ENCODE measurements at places on chromosomes 7 and 10.

- no peak for DNase-seq
These were observed 312.3 kb downstream of the CAMK1D start for GRCh38 chr10:12661671-12662070.

DNA sequence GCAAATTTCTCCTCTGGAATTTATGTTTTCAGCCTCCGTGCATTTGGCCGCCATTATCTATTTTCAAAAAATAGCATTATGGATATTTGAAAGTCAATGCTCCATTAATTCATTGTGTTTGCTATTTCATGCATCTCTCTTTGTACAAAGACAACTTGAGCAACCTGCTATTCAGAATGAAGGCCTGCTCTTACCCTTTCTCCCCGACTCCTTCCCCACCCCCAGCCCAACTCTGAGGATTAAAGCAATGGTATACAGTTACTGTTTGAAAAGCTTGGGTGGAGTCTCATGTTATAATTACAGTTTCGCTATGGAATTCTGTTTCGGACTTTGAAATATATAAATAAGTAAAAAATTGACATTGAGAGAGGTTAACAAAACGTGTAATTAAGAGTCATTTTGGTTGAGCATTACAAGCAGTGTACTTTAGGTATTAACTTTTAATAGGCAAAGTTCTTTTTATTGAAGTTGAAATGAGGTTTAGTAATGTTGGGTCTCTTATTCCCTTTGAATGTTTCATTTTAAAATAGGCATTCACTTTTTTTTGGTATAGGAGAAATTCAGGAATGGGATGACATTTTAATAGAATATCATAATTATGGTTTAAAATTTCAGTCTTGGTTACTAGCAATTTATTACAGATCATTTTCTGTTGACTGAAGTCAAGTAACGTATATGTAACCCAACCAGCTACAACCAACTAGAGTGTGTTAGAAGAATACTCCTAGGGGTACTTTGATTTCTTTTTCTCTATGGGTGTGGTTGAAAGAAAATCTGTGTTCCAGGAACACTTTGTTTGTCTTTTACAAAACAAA, 93.1 kb downstream of the ARID5B start:
- no peak for DNase-seq

GRCh38 chr10:22427890-22428571, 82.7 kb downstream of the SPAG6 start:
- no peak for DNase-seq

- no peak for DNase-seq
These were observed 35.9 kb downstream of the ITGB1 start for GRCh38 chr10:32922170-32922569.

DNA sequence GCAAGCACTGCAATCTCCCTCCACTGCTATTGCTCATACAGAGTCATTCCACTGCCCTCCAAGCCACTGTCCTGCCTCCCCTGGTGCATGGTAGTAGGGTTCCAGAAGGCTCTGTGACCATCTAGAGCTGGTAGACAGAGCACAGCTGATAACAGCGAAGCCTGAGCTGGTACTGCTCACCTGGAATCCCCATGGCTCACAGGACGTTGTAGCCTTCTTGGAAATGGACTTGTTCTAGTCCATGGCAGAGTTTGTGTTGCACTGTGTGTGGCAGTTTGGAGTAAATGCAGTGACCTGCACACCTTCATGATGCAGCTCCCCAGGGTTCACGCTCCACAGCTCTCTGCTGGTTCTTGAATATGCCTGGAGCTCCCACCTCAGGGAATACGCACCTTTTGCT, 67.0 kb downstream of the ITGA8 start:
- DNase-seq, result no peak

DNA sequence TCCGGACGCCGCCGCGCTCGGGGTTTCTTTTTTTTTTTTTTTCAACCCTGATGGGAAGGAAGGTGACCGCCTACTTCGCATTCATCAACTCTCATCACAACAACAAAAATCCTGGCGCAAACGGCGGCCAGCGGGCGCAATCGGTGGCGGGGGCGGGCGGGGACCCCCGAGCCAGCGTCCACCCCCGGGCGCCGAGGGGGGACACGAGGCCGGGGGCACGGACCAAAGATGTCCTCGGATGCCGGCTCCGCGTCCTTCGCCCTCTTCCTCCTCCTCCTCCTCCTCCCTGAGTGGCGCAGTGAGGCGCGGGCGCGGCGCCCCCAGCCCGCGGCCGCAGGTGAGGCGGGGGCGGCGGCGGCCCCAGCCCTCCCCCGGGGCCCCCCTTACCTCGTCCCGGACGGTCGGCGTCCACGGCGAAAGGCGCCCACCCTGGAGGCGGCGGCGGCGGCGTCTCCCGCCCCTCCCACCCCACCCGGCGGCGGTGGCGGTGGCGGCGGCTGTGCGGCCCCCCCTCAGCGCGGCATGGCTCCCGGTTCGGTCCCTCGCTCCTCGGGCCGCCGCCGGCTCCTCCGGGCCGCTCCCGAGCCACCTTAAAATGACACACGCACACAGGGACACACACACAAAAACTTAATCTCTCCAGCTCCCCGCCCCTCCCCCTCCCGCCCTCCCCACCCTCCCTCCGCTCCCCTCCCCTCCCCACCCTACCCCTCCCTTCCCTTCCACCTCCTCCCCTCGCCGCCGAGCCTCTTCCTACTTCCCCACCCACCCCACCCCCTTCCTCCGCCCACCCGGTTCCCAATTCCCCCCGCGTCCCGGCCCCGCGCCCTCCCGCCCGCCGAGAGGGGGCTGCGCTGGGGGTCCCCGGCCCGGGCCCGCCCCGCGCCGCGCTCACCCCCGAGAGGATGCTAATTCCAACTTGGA, at the start of gene CTBP2:
TSS of gene CTBP2 (minus strand) at position 632 of the 924 bp plus-strand sequence.
- DNase-seq, result no peak

DNA sequence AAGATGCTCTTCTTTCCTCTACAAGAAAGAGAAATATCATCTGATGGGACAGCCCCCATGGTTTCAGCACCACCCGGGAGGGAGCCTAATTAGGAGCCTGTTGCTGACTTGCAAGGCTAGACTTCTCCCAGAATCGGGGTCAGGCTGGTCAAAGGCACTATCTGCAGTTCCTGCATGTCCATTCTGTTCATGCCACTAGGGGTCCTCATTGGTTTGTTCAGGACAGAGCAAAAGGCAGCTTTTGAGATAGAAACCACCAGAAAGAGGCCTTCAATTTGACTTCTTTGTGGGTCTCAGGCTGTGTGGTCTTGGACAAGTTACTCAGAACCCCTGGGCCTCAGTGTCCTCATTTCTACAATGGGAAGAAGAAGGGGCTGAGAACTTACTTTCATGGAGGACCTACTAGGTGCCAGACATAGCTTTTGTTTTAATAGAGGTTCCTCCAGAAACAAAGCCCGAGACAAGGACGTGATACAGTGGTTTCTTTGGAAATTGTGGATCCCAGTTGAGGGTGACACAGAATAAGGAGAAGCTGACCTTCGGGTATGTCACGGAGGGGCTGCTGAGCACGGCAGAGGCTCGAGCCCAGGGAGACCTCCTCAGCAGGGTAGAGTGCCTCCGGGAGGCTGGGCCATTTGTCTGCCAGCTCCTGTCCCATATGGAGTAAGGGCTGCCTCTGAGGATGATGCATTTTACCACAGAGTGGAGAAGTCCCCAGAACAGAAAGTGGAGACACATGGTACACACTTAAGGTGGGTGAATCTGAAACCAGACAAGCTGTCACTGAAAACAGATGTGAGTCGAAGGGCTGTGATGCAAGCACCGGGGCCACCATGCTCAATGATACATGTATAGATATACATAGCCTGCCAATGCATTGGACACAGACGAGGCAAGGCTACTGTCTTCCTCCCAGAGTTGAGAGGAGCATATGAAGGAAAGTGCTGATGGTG, 33.1 kb upstream of the NEUROD6 start:
- no peak for DNase-seq

DNA sequence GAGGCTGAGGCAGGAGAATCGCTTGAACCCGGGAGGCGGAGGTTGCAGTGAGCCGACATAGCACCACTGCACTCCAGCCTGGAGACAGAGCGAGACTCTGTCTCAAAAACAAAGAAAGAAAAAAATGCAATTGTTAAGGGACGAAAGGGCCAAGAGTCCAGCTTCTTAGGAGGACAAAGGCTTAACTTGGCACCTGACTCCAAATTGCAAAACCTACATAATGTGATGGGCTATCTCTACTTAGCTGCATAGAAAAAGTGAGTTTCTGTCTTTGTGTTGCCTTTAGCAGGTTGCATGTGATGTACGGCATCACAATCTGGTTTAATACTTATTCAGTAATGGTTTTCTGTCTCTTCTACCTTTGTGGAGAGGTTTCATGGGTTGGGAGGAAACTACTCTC, 8.6 kb upstream of the MYO1G start:
- DNase-seq, result no peak

DNA sequence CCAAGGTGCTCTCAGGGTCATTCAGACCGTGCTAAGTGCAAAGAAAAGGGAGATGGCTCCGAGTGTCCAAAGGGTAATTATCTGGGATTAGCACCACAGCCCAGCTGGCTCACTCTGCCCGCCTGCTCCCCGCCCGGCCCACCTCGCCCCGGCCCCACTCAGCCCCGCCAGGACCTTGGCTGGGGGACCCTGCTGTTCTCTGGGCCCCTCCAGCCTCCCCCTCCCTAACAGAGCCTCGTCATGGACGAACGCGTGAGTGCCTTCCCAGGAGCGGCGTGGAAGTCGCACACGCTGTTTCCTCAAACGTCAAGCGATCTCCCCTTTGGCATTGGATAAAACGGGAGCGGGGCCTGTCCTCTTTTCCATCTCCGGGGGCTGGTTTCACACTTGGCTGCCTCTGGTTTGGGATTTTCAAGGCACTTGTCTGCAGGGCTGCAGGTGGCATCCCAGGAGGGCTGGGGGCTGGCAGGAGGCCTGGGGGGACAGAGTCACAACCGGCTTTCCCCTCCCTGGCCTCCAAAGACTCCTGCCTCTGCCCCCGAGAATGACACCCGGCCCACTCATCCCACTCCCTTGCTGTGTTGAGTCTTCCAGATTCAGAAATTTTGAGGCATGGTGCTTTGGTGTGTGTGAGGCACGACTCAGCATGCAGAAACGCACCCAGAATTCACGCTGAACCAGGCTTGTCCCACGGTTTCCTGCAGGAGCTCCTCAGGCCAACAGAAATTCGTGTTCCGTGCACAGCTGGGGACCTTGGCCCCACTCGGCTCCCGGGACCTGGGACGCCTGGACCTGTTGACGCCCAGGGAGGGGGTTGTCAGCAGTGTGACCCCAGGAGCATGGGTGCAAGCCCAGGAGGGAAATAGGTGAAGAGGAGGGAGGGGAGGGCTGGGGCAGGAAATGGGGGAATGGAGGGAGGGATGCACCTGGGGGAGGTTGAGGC, 110.0 kb downstream of the PDGFA start:
- no peak for DNase-seq

DNA sequence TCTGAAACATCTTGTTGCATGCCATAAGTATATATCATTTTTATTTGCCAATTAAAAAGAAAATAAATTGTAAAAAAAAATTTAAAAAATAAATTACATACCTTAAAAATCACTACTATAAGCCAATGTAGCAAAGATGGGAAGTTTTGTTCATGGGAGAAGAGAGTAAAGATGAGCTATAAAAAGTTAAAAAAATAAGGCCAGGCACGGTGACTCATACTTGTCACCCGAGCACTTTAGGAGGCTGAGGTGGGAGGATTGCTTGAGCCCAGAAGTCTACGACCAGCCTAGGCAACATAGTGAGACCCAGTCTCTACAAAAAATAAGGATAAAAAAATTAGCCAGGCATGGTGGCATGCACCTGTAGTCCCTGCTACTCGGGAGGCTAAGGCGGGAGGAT, 8.4 kb upstream of the STK32C start:
- DNase-seq, result no peak

DNA sequence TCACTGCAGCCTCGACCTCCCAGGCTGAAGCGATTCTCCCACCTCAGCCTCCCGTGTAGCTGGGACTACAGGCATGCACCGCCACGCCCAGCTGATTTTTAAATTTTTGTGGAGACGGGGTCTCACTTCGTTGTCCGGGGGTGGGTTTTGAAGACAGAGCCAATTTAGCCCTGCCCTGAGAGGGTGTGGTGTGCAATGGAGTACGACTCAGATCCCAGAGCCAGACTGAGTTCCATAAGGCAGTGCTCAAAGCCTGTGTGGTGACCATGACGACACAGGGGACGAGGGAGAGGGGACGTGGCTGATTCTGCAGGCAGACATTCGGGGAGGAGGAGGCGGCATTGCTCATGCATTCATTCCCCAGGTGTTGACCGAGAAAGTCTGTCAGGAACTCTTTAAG, 72.1 kb downstream of the ZMIZ1 start:
- DNase-seq, result no peak

DNA sequence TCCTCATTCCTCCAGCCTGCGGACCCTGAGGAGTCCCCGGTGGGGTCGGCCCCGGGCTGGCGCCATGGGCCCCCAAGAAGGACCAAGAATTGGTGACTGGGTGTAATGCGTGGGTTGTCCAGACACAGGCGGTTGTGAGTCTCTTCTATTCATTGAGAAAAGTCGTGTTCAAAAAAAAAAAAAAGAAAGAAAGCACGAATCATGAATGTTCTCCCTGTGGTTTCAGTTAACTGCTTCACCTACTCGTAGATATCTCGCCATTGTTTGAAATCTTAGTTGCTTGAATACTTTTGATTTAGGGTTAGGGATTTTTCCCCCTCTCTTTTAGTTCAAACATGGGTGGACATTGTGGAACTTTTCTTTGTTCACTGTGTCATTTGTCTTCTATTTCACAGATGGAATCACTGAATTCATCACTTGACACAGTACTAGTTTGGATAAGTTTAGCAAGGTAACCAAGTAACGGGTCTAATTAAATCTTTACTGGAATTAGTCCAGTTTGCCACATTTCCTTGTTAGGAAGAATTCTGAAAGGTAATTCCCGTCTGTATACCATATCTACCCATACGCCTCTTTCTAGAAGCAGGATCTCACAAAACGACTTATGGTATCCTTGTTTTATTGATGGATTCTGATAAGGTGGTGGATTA, 775 bp downstream of the STARD3NL start:
- DNase-seq, result no peak

GRCh38 chr7:152177681-152178404, 152.4 kb downstream of the GALNT11 start:
- no peak for DNase-seq

DNA sequence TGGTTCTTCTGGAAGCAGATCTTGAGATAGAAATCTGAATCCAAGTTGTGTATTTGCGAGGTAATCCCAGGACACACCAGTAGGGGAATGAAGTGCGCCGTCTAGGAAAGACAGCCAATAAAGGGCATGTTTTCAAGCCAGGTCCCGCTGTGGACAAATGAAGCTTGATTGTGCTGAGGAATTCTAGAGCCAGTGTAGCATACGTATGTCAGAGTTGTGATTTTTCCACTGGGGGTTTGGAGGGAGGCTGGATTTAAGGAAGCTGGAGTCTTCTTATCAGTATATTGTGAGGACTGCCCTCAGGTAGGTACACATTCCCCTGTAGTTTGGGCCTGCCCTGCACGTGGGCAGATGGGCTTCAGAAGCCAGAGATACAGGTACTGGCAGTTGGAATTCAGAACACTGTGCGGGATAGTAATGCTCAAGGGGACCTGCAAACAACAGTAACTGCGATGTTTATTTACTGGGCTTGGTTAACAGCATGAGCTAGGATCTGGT, 50.9 kb downstream of the GALNT11 start:
- no peak for DNase-seq

DNA sequence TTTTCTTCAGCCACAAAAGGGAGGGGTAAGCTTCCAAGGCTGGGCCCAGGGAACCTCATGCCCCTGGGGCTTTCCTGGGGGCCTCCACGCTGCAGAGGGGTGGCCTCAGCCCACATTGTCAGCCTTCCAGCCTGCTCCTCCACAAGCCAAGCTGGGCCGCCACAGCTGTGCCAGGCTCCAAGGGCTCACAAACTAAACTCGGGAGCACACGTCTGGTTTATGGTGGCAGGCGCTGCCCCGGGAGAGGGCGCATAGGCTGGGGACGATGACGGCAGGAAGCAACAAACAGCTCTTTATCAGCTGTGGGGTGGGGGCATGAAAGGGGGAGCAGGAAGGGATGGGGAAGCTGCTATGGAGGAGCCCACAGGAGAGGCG, 6.3 kb upstream of the CDH23 start:
- DNase-seq, result no peak

Measured in stimulated activated CD8-positive, alpha-beta memory T cell treated with anti-CD3 and anti-CD28 coated beads, Interleukin-7, amount 100 ng/mL, for 24 hours (primary cell).